Stimulated activated CD4-positive, alpha-beta T cell treated with anti-CD3 and anti-CD28 coated beads, TNF-alpha, amount 100 ng/mL, for 1 hour (primary cell): ENCODE measurements at places on chromosomes 5 and 9.

DNA sequence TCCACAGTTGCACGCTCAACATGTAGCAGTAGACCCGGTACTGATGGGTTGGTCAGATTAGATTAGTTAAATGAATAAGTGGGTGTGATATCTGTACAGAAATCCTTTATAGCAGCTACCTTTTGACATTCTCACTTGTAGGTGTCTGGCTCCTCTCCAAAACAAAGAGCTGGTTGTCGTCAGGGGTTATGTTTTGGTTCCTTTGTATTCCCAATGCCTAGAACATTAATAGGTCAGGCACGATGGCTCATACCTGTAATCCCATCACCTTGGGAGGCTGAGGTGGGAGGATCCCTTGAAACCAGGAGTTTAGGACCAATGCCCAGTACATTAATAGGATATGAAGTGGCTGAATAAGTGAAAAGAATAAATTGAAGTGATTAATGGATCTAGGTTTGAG lies 182.1 kb downstream of the SNCAIP start:
- DNase-seq, result no peak

DNA sequence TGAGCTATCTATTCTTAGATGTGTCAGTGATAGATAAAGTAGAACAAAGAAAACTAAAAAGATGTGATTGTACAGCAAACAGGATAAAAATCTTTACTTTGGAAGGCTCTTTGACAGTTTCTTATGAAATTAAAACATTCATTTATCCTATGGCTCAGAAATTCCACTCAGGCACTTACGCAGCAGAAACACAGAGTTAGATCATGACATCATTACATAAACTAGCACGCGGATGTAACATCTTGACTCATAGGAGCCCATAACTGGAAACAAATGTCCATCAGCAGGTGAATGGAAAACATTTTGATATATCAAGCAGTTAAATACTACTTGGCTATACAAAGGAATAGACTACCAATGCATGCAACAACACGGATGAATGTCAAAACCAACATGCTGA lies 45.3 kb downstream of the ICE1 start:
- DNase-seq, result no peak

DNA sequence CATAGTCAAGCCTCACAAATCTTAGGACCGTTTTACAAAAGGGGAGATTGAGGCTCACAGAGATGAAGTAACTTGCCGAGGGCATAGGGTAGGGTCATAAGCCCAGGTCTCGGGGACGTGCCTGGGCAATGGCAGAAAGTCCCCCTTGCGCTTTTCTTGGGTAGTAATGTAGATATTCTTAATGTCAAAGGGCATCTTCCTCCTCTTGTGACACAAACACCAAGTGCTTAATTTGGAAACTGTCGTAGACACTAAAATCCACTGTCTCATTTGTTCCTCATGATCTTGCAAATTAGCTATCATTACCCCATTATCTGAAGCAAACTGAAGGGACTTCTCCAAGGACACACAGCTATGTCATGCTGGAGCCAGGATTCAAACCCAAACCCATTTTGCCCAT lies 180.8 kb downstream of the GAS1 start:
- DNase-seq, result no peak

DNA sequence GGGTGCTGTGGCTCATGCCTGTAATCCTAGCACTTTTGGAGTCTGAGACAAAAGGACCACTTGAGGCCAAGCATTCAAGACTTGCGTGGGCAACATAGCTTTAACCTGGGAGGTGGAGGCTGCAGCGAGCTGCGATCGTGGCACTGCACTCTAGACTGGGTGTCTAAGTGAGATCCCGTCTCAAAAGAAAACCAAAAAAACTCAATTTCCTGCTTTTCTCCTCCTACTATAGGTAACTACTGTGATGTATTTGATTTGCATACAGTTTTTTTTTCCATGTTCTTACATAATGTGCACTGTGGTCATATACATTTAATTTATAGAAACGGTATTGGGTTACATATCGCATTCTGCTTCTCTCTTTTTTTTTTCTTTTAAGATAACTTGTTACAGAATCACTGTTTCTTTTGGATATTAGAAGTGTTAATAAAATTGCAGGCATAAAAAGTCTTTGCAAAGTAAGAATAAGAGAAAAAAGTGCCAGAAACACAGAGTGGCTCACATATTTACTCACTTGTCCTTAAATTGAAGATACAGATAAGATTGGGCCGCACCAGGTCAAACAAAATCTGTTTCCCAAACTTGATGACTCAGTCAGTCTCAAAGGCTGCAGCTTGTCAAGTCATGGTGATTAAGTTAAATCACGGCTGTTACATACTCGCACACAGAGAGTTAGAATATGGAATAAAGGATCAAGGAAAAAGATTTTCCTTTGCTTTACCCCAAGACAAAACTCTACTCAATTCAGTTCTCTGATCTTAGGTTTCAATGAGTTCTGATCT lies 2.0 kb upstream of the PTGR1 start:
- no peak for DNase-seq

DNA sequence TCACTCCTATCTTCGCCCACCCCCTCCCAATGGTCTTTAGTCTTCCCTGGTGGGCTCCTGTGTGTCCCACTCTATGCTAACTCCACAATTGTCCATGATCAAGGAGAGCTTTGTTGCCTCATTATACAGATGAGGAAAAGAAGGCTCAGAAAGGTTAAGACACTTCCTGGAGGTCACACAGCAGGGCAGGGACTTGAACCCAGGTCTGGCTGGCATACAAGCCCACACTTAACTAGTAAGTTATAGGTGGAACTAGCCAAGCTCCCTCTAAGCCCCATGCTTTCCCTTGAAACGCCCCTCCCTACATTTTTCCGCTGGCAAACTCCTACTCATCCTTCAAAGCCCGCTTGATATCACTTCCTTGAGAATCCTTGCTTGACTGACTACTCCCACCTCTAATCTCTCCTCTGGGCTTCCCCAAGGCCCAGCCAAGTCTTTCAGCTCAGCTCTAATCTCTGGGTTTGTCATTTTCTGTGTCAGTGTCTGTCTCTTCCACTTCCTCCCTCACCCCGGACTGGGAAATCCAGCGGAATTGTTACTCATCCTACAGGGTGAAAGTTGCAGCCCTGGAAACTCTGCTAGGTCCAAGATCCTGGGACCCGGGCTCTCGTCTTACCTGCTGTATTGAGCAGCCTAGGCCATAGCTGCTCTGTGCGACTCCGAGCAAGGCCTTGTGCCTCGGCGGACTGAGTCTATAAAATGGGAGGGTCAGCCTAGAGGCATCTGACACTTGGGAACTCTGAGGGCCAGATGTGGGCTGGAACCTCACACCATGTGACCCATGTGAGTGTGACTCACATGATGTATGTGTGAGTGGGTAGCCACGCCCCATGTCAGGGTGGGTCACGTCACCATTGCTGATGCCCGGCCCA lies 144.5 kb downstream of the GAPVD1 start:
- DNase-seq, result no peak

DNA sequence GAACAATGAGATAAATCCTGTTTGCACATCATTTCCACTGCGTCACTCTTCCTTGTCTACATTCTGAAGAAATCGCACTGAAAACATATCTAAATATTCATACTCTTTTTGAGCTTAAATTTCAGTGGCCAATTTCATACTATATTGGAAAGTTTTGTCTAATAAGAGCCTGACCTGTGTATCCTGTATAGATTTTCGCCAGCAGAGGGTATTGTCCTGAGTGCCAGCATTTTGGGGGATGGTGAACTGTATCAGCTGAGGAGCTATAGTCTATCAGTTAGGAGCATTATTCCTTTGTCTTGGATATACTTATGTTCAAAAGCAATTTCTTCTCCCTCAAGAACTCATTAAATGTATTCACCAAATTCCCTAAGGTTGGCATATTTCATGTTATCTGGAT lies 102.3 kb downstream of the SEMA6A start:
- DNase-seq, result no peak

DNA sequence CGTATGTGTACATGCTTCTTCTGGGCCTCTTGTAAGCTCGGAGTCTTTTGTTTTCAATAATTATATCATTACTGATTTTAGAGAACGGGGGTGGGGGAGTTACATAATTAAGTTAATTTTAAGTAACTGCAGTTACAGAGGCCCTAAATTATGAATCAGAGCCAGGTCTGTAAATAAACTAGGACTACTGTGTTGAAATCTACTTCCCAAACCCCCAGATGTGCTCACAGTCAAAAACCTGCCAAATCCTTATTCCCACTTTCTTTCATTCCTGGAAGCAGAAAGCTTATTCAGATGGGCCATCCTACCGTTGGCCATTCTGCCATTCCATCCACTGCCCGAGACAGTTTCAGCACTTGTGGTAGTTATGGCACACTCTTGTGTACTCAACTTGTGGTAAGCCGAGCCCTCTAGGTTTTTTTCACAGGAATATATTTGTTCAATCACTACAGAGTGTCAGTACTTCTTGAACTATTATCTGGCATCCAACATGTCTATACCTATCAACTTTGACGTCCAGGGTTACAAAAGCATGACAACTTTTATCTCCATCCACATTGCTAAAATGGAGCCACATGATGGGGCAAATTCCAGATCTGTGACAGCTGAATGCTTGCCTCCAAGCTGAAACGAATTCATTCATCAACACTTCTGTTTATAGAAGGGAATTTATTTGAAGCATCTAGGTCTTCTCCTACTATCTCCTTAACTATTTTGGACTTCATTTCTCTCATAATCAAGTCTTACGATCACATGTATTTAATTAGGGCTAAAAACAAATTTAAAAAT lies 37.8 kb downstream of the GLRX start:
- no peak for DNase-seq

DNA sequence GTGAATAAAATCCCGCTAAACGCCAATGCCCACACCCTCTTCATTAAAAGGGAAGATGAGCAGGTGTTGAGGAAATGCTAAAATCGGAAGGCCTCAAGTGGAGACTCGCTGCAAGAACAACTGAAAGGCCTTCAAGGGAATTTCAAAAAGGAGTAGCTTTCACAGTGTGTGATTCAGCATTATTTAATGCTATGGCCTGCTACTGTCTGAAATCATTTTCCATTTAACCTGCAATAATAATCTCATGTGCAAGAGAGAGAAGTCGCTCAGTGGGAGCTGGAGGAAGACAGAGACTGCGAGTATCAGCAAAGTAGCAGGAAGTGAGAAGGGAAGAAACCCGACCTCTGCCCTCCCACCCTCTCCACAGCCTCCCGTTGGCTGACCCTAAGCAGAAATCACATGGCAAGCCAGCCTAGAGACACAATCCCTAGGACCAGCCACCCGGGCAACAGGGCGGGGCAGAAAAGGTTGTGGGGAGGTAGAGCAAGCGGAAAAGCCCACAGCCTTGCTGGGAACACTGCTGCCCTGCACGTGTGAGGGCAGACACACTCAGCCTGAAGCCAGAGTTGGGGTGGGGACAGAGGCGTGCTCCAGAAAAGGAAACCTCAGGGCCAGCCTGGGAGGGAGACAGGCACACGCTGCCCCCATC lies 39.9 kb upstream of the CTSL start:
- DNase-seq, result no peak

DNA sequence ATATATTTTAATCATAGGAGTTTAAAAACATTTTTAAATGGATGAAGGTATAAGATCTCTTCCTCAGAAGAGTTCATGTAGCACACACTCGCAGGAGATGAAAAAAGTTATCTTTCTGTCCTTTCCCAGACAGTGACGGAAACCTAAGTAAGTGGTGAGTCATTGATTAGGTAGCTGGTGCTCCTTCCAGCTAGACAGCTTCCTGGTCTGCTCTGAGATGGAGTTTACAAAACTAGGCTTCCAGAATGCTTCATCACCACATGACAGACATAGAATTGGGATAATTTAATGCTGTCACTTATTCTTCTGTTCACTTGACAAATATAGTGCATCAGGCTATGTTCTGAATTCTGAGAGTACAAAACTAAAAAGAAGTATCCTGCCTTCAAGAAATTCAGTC lies 2393.0 kb upstream of the C9orf72 start:
- no peak for DNase-seq
